ENCODE measurements at places on chromosomes 5 and 9.

GRCh38 chr5:55638051-55638450 lies 74.1 kb downstream of the SLC38A9 start:
- no peaks in the 10 kb centered on the region for H3K27me3 ChIP-seq
- no peak overlapping the region for H3K4me3 ChIP-seq
- peaks cover 12% of the 10 kb centered on the region for H3K36me3 ChIP-seq
- DNase-seq: no peak

GRCh38 chr5:150148117-150148927 lies 7.3 kb downstream of the PDGFRB start:
- H3K4me3 ChIP-seq: no peak overlapping the region
- H3K27me3 ChIP-seq: peaks cover 25% of the 10 kb centered on the region
- DNase-seq: no peak
- peak overlapping the region; percentile 56 for H3K27ac ChIP-seq

GRCh38 chr9:128099932-128100491 lies 27.5 kb downstream of the PTGES2 start:
- no peak overlapping the region for H3K27ac ChIP-seq
- H3K36me3 ChIP-seq: peaks cover 35% of the 10 kb centered on the region
- no peak overlapping the region for H3K4me3 ChIP-seq

GRCh38 chr5:128290152-128290858 lies 206.7 kb downstream of the SLC12A2 start:
- no peaks in the 10 kb centered on the region for H3K4me1 ChIP-seq
- no peaks in the 10 kb centered on the region for H3K36me3 ChIP-seq
- H3K4me3 ChIP-seq: no peak overlapping the region
- no peak overlapping the region for H3K27ac ChIP-seq
- no peaks in the 10 kb centered on the region for H3K27me3 ChIP-seq

- no peaks in the 10 kb centered on the region for H3K27me3 ChIP-seq
- peaks cover 19% of the 10 kb centered on the region for H3K4me1 ChIP-seq
- no peak for DNase-seq
- no peak overlapping the region for H3K4me3 ChIP-seq
Measured at GRCh38 chr5:159415301-159415937, 85.1 kb upstream of the IL12B start.

Data from effector memory CD8-positive, alpha-beta T cell (primary cell).